Epithelial cell of prostate (primary cell): ENCODE measurements at places on chromosomes 13 and 19.

- no peak for DNase-seq
Measured at GRCh38 chr13:30787738-30788525, 52.6 kb downstream of the ALOX5AP start.

DNA sequence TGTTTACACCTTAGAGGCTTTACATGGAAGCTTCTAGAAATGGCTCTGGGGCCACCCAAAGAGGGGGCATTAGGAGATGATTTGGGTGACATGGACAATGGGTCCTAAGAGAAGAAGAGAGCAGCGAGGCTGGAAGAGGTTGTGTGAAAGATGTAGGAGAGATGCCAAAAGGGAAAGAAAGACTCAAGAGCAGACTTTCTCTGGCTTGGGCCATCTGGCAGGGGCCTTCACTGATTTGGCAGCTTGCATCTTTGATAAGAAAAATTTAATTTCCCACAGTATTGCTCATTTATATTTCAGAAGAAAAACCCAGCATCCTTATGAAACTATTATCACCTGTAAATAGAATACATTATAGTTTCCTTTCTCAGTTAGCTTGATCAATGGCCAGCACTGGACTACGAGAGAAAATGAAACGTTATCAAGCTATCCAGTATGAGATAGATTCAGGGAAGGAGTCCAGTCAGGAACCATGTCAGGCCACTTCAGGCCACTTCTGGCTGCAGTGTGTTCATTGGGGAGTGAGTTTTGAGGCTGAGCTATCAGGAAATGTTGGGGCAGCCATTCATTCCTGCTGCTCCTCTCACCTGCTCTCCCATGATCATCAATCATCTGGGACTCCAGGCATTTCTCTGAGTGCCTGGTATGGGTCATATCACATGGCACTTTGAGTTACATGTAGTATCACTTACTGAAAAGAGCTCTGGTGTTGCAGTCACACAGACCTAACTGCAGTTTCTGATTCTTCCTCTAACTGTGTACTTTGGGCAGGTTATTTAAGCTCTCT, 10.3 kb downstream of the SCEL start:
- DNase-seq = no peak

- no peak for DNase-seq
Measured at GRCh38 chr19:49907745-49908446, 11.2 kb upstream of the IL4I1 start.

DNA sequence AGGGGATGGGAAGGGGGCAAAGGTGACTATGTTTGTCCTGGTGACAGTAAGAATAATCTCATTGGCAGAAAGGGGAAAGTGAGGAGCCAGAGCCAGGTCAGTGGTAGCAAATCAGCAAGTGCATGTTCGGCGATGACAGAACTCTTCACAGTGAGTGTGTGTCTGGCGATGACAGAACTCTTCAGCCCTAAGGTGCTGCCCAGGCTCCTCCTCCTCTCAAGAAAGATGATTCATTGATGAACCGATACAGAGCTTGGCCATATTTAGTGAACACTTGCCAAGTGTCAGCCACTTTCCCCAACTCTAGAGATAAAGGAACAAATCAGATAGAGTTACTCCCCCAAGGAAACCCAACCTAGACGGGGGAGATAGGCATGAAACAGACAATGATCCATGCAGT, 199.3 kb upstream of the UBL3 start:
- DNase-seq = no peak

- DNase-seq = peak; percentile 67
Measured at GRCh38 chr19:38263689-38264485, 486 bp upstream of the SPINT2 start.

DNA sequence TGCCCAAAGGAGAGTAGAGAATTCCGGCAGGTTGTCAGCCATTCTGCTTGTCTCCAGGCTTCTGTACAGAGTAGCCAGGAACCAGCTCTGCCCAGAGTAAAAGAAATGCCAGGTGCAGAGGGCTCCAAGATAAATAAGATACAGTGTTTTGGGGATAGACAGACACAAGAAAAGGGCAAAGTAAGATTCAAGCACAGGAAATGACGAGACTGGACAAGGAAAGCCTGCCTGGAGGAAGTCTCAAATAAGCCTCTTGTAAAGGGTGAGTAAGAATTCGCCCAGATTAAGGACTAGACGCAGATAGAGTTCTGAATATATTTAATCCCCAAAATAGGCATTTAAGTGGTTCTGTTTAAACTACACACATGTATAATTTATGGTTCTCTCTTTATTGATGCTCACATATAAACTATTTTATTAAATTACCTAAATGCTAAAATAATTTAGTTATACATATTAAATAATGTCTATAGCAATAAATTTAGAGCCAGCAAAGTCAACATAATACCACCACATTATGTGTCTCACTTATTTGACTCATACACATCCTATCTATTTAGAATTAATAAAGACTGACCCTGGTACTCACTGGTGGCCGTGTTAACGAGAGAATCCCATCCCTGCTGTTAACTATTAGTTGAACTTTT, 98.4 kb upstream of the RAP2A start:
- DNase-seq = no peak

DNA sequence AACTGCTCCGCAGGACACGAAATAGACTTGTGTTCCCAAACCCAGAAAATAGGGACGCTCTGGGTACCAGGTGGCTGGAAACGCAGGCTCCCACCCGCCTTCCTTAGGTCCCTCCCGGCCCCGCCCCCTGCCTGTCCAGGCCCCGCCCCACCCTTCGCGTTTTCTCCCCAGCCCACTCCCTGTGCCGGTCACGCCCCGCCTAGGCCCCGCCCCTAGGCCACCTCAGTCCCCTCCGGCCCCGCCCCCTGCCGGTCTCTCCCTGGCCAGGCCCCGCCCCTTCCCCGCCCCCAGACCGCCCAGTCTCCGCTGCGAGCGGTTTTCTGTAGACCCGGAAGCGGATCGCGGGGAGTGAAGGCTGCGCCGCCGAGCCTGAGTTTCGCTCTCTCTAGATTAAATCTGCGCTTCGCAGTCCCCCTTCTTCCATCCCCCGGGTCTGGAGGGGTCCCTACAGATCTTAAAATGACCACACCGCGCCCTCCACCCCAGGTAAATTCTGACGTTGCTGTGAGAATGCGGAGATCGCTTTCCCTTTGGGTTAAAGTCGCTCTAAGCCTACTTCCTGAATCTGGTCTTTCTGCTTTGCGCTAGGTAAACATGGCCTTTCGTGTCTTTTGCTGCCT, 3.7 kb upstream of the ZNF665 start:
- peak; percentile 48 for DNase-seq

- DNase-seq = no peak
Measured at GRCh38 chr13:95677564-95678266, 776 bp downstream of the DNAJC3 start.

GRCh38 chr13:111662451-111662850, 342.0 kb downstream of the TEX29 start:
- DNase-seq = no peak

GRCh38 chr19:4976401-4977298, 7.7 kb downstream of the KDM4B start:
- DNase-seq = peak; percentile 80

DNA sequence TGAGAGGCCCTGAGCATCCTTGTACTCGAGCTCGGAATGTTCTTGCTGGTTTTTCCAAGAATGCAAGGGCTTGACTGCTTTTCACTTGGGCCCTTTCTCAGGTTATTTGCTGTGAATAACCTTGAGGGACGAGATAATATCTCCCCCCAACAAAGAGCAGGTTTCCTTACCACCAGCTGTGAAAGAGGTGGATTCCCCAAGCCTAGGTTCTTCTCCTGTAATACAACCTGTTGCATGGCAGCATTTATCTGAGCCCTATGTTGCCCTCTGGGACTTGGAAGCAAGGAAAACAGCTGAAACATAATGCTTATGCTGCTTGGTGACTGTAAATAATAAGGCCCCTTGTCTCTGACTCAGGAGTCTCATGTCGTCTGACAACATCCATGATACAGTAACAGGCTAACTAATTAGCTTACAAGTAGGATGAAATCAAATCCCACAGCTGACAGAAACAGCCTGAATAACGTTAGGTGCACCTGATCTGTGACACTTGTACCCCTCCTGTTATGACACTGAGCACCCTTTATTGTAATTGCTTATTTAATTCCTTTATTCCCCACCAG, 43.6 kb upstream of the RCBTB2 start:
- no peak for DNase-seq

- DNase-seq = no peak
Measured at GRCh38 chr13:31469377-31469776, 269.6 kb downstream of the B3GLCT start.

GRCh38 chr19:58237324-58237723, 8.6 kb downstream of the ZNF544 start:
- no peak for DNase-seq

- DNase-seq = no peak
Measured at GRCh38 chr13:31201341-31202031, 1.7 kb downstream of the B3GLCT start.

GRCh38 chr13:76361868-76362267, 524.3 kb downstream of the KCTD12 start:
- no peak for DNase-seq

- no peak for DNase-seq
Measured at GRCh38 chr19:40726279-40726678, 9.4 kb downstream of the ITPKC start.

DNA sequence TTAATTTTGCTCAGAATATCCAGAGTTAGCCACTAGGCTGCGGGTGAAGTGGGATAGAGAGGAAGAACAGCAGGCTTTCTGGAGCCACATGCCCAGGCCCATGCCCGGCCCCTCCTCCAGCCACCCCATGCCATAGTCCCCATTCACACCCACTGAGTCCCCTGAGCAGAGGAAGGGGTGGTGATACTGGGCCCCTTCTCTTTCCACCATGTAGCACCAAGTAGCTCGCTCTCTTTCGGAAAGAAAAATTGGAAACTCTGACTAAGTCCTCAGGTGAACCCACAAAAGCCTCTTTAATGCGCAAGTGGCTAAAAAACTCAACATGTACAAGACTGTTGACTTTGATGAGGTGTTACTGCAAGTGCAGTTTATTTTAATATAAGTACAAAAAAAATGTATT, 76.7 kb upstream of the GPR183 start:
- DNase-seq = no peak

DNA sequence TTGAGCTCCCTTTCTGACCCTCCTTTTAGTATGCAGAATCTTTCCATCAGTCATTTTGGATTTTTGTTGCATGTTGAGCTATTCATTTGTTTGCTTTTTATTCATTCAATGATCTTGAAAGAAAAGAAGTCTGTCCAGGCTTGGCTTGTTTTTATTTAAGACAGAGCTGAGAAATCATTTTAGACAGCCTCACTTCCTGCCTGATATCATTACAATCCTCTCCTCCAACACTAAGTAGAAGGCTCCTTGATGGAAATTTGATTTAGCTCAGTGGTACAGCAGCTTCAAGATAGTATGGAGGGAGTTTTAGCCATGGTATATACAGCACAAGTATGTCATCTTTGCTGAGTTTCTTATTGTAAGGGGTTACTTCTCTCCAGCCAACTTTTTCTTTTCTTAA, 28.4 kb downstream of the MBNL2 start:
- no peak for DNase-seq

GRCh38 chr13:20570517-20570916, 3.6 kb downstream of the IFT88 start:
- no peak for DNase-seq

DNA sequence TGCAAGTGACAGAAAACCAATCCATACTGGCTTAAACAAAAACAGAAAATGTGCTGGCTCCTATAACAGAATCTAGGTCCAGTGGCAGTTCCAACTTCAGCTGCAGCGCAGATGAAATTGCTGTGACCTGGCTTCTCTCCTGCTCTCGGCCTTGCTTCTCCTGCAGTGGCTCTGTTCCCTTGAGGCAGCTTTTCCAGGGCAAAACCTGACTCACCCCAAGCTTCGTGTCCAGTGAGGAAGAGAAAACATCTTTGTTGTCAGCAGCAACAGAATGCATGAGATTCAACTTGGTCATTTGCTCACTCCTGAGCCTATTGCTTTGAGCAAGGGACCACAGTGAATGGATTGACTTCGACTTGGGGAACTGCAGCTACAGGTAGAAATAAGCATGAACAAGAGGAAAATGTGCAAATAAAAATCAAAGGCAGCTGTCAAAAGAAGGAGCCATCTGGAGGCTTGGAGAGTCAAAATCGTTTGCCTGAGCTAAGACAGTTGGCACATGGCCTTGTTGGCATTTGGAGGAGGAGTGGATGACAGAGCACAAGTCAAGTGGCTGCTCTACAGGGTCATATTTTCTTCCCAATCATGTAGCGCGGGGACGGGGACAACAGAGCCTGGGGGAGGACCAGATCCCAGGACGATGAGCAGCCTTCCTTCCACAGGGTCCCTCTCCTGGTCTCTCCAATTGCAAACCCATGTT, 523.4 kb downstream of the FGF9 start:
- DNase-seq = no peak

DNA sequence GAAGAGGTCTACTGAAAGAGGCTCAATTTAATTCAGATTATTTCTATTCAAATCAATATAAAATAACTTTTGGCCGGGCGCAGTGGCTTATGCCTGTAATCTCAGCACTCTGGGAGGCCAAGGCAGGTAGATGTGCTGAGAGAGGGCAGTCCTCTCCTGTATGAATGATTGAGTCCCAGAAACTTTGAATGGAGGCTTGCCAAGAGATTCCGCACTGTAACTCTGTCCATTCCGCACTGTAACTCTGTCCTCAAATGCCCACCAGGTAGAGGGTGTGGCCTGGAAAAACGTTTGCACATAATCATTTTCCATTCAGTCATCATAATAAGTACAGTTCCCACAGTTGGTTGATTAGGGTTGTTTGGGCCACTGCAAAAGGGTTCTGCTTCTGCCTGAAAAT, 274.7 kb upstream of the SOX21 start:
- DNase-seq = no peak

GRCh38 chr19:11481534-11482383, 913 bp upstream of the ELAVL3 start:
- peak; percentile 41 for DNase-seq

- DNase-seq = peak; percentile 8
Measured at GRCh38 chr13:34941835-34942731, at the start of gene NBEA. NBEA (plus strand) TSS chr13:34942270; CDS start chr13:34942821, 551 bp downstream.

- DNase-seq = no peak
Measured at GRCh38 chr13:51912511-51913225, 50.9 kb downstream of the CCDC70 start.

GRCh38 chr13:51826606-51827005, 18.4 kb downstream of the TMEM272 start:
- DNase-seq = no peak

DNA sequence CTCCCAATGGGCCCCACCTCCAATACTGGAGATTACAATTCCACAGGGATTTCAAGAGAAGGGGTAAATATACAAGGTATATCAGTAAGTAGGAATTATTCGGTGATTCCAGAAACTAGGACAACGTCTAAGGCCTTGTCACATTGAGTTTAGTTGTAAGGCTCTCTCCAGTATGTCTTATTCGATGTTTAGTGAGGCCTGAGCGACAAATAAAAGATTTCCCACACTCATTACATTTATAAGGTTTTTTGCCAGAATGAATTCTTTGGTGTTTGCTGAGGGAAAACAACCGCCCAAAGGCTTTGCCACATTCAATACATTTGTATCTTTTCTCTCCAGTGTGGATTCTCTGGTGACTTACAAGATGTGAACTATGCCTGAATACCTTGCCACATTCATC, 19.1 kb upstream of the ZNF841 start:
- no peak for DNase-seq

GRCh38 chr19:6577476-6578125, 13.3 kb downstream of the CD70 start:
- DNase-seq = peak; percentile 46
